ENCODE measurements at places on chromosomes 2 and 18.
A peak's percentile ranks its signal among the peaks of the same experiment; 100 is the strongest.

- no peak for DNase-seq
- H3K4me3 ChIP-seq = no peak overlapping the region
- no peaks in the 10 kb centered on the region for H3K36me3 ChIP-seq
- H3K27ac ChIP-seq = no peak overlapping the region
- no peaks in the 10 kb centered on the region for H3K27me3 ChIP-seq
Observed at GRCh38 chr2:29155578-29155977, 40.4 kb downstream of the CLIP4 start.

GRCh38 chr2:67320861-67321587 lies 76.1 kb upstream of the ETAA1 start:
- H3K4me3 ChIP-seq = peak overlapping the region; percentile 32
- DNase-seq = no peak
- no peak overlapping the region for H3K27ac ChIP-seq
- no peaks in the 10 kb centered on the region for H3K27me3 ChIP-seq
- no peaks in the 10 kb centered on the region for H3K36me3 ChIP-seq
- no peaks in the 10 kb centered on the region for H3K4me1 ChIP-seq

GRCh38 chr2:96699621-96700020 lies 40.2 kb downstream of the LMAN2L start:
- no peak overlapping the region for H3K4me3 ChIP-seq
- no peak for DNase-seq
- no peaks in the 10 kb centered on the region for H3K36me3 ChIP-seq
- no peaks in the 10 kb centered on the region for H3K4me1 ChIP-seq
- no peak overlapping the region for H3K27ac ChIP-seq

GRCh38 chr2:60936757-60937156 lies 55.4 kb downstream of the REL start:
- DNase-seq = no peak
- H3K27me3 ChIP-seq = no peaks in the 10 kb centered on the region
- no peak overlapping the region for H3K4me3 ChIP-seq
- no peaks in the 10 kb centered on the region for H3K36me3 ChIP-seq
- H3K27ac ChIP-seq = no peak overlapping the region
- H3K4me1 ChIP-seq = no peaks in the 10 kb centered on the region

DNA sequence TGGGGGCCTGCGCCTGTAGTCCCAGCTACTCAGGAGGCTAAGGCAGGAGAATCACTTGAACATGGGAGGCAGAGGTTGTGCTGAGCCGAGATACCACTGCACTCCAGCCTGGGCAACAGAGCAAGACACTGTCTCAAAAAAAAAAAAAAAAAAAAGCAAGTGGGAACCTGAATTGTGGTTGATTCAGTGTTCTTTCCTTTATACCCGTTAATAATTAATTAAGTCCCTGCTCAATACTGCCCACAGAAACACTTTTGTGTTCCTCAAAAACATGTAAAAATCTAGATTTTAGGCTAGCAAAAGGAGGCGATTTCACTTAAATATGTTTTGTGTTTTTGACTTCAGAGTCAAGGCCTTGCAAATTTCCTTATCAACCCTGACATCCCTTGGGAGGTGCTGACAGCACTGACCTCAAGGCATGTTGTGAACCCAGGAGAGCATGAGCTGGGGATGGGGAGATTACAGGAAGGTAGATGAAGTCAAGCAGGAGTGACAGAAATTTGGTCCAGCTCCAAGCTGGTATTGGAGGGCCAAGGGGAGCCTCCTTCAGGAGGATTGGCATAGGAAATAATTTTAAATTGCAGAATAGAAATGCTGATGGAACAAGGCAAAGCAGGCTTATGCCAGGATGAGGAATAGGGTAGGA lies 89.0 kb upstream of the PNPT1 start:
- H3K4me3 ChIP-seq = no peak overlapping the region
- H3K4me1 ChIP-seq = no peaks in the 10 kb centered on the region
- no peak for DNase-seq
- no peaks in the 10 kb centered on the region for H3K27me3 ChIP-seq
- H3K36me3 ChIP-seq = no peaks in the 10 kb centered on the region

DNA sequence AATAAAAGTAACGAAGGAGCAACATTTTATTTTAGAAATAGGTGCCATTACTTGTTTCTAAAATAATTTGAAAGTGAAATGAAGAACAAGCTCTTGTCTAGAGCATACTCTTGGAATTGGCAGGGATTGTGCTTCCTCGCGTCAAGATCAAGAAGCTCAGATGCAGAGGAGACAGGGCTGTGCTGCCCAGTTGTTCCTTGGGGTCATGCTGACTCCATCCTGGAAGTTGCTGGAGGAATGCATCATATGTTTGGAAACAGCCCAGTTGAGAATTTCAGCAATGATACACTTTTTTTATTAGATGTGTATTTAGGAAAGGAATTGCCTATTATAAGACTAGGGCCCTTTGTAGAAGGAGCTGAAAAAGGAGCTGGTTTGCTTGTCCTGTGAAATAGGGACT lies 17.2 kb downstream of the LTBP1 start:
- no peaks in the 10 kb centered on the region for H3K36me3 ChIP-seq
- H3K4me1 ChIP-seq = no peaks in the 10 kb centered on the region
- H3K4me3 ChIP-seq = no peak overlapping the region
- H3K27ac ChIP-seq = no peak overlapping the region

DNA sequence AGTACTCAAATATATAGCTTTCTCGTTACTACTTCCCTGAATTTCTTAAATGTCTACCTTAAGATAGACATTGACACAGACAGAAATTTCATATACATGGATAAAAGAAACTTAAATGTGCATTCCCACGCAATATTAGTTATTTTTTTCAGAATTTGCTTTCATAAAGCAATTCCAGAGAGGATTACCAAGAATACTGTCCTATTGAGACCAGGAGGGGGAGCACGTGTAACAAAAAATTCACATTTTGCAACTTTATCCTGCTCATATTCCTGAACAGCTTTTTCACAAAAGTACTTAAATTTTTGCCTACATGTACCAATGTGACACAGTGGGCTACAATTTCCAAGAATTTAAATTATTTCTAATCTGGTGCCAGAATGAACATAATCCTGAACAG lies 30.7 kb upstream of the ERCC3 start:
- DNase-seq = no peak
- H3K27ac ChIP-seq = no peak overlapping the region
- H3K4me3 ChIP-seq = no peak overlapping the region
- peaks cover 5% of the 10 kb centered on the region for H3K36me3 ChIP-seq

DNA sequence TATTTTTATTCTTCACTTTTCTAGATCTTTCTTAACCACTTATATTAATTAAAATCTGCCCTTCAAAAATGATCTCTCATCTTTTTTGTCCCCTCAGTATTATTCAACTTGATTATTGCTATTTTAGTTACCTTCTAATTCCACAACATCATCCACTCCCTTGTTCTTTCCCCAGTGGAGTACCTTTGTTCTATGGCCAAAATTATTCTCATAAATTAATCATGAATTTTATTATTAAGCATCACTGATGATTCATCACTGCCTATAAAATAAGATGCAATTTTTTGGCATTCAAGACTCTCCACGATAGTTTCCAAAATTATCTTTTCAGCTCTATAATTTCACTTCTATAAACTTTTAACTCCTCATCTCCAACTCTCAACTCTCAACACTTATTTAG lies 505.7 kb downstream of the SPAG16 start:
- H3K4me1 ChIP-seq = no peaks in the 10 kb centered on the region
- H3K4me3 ChIP-seq = no peak overlapping the region
- no peaks in the 10 kb centered on the region for H3K36me3 ChIP-seq
- H3K27ac ChIP-seq = no peak overlapping the region

DNA sequence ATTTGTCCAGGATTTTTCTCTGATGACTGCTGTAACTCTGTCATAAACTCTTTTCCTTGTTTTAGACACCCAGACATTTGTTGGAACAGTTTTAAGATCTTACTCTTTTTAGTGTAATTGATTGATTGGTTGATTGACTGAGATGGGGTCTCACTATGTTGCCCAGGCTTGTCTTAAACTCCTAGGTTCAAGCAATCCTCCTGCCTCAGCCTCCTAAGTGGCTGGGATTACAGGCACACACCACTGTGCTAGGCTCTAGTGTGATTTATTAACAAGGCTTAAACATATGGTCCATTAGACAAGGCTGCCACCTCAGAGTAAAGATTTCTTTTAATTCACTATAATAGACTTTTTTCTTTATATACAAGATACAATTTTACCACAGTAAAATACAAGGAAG lies 2.0 kb downstream of the PAIP2B start:
- no peaks in the 10 kb centered on the region for H3K27me3 ChIP-seq
- no peak overlapping the region for H3K4me3 ChIP-seq
- H3K36me3 ChIP-seq = no peaks in the 10 kb centered on the region

DNA sequence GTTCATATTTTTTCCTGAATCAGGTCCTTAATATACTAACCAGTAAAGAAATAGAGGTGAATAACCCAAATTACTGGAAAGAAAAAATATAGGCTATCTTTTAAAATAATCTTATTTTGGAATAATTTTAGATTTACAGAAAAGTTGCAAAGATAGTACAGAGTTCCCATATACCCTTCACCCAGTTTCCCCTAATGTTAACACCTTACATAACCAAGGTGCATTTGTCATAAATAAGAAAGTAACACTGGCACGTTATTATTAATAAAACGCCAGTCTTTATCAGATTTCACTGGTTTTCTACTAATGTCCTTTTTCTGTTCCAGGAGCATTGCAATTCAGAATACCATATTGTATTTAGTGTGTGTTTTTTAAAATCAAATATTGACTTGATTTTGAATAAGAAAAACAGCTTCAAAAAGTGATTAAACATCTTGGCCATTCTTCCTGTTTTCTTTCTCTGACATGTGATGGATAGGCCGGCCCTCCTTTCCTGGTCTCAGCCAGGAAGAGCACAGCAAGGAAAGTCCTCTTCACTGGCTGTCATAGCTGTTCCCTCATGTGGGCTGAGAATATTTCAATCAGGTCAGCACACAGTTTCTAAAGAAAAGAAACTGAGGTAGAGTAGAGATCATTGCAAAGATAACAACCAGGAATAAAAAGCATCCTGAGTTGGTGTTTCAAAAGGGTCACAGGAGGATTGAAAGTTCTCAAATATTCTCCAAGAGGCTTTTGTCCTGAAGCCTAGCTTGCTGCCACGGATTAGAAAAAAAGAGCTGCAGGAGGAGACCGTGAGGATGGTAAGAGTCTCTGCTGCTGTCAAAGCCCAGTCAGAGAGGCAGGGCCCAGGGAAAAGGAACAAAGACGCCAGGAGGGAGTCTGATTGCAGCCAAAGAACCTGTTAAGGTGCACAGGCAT lies 79.3 kb upstream of the ARL5A start:
- no peaks in the 10 kb centered on the region for H3K27me3 ChIP-seq
- H3K27ac ChIP-seq = no peak overlapping the region
- no peaks in the 10 kb centered on the region for H3K36me3 ChIP-seq
- H3K4me3 ChIP-seq = no peak overlapping the region

- no peak overlapping the region for H3K27ac ChIP-seq
- no peaks in the 10 kb centered on the region for H3K27me3 ChIP-seq
- no peaks in the 10 kb centered on the region for H3K4me1 ChIP-seq
- H3K4me3 ChIP-seq = no peak overlapping the region
- no peaks in the 10 kb centered on the region for H3K36me3 ChIP-seq
- DNase-seq = no peak
Observed at GRCh38 chr2:192735447-192735846, 540.7 kb upstream of the TMEFF2 start.

- DNase-seq = peak; percentile 62
- peaks cover 48% of the 10 kb centered on the region for H3K36me3 ChIP-seq
- no peaks in the 10 kb centered on the region for H3K27me3 ChIP-seq
- peak overlapping the region; percentile 87 for H3K4me3 ChIP-seq
- peaks cover 3% of the 10 kb centered on the region for H3K4me1 ChIP-seq
- peak overlapping the region; percentile 100 for H3K27ac ChIP-seq
Observed at GRCh38 chr2:85539361-85540132, 579 bp downstream of the MAT2A start.

- H3K27me3 ChIP-seq = no peaks in the 10 kb centered on the region
- peak; percentile 62 for DNase-seq
- peaks cover 4% of the 10 kb centered on the region for H3K4me1 ChIP-seq
- H3K4me3 ChIP-seq = peak overlapping the region; percentile 99
- no peaks in the 10 kb centered on the region for H3K36me3 ChIP-seq
Observed at GRCh38 chr18:58045242-58046092, 1.4 kb downstream of the NEDD4L start.

DNA sequence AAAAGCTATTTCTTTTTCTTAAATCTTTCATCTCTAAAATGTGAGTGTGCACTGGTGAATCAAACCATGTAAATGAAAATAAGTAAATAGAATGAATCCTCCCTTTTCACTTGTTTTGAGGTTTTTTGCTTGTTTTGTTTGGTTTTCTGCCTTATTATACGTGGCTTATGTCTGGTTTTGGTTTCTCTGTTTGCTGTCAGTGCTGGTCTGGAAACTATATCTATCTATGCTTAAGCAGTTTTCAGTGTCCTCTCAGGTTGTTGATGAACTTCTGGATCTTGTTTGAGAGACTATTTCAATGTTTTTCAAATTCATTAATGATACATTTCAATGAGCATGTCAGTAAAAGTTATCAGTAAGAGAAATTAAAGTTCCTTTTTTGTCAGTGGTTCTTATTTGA lies 48.1 kb upstream of the TNFRSF11A start:
- H3K4me3 ChIP-seq = no peak overlapping the region
- no peak for DNase-seq
- no peak overlapping the region for H3K27ac ChIP-seq
- no peaks in the 10 kb centered on the region for H3K27me3 ChIP-seq

GRCh38 chr18:11667578-11667977 lies 21.5 kb upstream of the GNAL start:
- no peaks in the 10 kb centered on the region for H3K4me1 ChIP-seq
- no peak overlapping the region for H3K4me3 ChIP-seq
- DNase-seq = no peak

- H3K4me1 ChIP-seq = no peaks in the 10 kb centered on the region
- H3K27ac ChIP-seq = no peak overlapping the region
- no peaks in the 10 kb centered on the region for H3K36me3 ChIP-seq
- DNase-seq = no peak
Observed at GRCh38 chr2:175207741-175208438, 26.4 kb upstream of the ATP5MC3 start.

- H3K27ac ChIP-seq = no peak overlapping the region
- no peak for DNase-seq
- peaks cover 58% of the 10 kb centered on the region for H3K36me3 ChIP-seq
- no peak overlapping the region for H3K4me3 ChIP-seq
- H3K4me1 ChIP-seq = no peaks in the 10 kb centered on the region
- no peaks in the 10 kb centered on the region for H3K27me3 ChIP-seq
Observed at GRCh38 chr2:190978389-190979053, 35.5 kb downstream of the STAT1 start.

DNA sequence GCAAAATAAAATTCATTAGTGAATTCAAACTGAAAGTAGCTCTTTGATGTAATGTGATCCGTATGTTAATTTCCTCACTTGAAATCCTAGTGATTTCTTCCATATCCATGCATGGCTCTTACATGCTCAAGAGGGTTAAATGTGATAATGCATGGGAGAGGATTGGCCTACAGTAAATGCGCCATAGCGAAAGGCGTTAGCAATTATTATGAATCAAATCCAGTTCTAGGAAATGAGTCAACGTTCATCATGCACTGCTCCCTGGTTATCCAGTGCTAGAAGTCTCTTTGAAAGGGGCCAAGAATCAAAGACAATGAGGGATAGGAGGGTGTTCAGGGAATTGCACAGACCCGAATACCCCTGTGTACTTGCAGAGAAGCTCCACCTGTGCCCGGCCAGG lies 101.4 kb upstream of the RASGRP3 start:
- H3K36me3 ChIP-seq = no peaks in the 10 kb centered on the region
- no peak overlapping the region for H3K27ac ChIP-seq
- H3K4me3 ChIP-seq = no peak overlapping the region
- no peaks in the 10 kb centered on the region for H3K27me3 ChIP-seq
- no peak for DNase-seq
